ENCODE measurements at places on chromosomes 2 and 18.

DNA sequence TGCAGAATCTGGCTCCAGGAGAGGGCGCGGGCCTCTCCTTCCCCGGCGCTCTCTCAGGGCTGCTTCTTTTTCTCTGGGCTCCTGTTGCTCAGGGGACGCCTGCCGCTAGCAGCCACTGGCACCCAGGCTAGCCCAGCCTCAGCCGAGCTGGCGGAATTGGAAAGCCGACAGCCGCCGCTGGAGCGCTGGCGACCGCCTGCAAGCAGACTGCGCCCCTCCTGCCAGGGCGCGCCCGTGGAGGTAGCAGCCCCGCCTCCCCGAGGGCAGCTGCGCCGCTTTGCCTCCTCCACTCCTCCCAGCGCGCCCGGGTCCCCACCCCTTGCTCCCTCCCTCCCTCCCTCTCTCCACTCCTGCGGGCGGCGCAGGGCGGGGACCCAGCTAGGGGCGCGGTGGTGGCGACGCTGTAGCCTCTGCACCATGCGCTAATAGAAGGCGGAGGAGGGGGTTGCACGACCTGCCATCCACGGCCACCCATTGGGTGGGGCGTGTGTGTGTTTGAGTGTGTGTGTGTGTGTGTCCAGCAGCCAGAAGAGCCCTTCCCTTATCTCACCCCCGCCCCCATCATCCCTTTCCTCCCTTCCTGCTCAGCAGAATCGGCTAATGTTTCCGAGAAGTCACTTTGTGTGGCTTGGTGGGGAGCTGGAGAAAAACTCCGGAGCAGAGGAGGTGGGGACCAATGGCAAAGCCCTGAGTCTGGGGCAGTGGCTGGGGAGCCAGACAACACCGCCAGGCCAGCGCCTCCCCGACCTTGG, at the start of gene SCN9A:
SCN9A (minus strand) TSS at position 209 of the 752 bp plus-strand sequence. CDS start 64,188 bp downstream, outside the sequence.
- peaks cover 10% of the 10 kb centered on the region for H3K4me1 ChIP-seq
- no peaks in the 10 kb centered on the region for H3K27me3 ChIP-seq
- peak within 1 kb of the TSS; percentile 88 for H3K4me3 ChIP-seq
- DNase-seq = peak; percentile 63

- no peaks in the 10 kb centered on the region for H3K4me1 ChIP-seq
- H3K4me3 ChIP-seq = no peak overlapping the region
- H3K27ac ChIP-seq = no peak overlapping the region
- no peaks in the 10 kb centered on the region for H3K27me3 ChIP-seq
Observed at GRCh38 chr2:157735532-157735931, 106.9 kb upstream of the ACVR1C start.

DNA sequence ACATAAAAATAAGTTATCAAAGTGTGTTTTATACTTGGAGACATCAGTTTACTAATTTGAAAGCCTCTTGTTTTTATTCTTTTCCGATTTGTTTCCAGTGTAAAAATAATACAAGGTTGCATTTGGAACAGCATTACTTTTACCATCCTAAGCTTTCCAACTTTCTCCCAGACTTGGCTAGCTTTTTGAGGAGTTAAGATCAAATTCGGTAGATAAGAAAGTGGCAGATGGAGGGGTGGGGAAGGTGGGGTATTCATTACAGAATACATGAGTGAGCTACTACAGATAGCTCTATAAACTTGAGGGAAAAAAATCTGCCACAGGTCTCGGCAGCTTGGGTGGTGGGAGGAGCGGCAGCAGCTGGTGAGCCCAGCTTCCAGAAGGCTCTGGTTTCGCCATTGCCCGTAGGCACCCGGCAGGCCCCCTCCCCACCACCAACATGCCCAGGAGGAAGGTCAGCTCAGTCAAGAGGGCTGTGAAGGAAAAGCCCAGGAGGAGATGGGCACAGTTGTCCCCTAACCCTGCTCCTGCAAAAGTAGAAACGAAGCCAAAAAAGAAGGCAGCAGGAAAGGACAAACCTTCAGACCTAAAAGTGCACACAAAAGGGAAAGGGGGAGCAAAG, 18.6 kb upstream of the RMC1 start:
- H3K36me3 ChIP-seq = peaks cover 17% of the 10 kb centered on the region
- H3K4me3 ChIP-seq = no peak overlapping the region
- no peaks in the 10 kb centered on the region for H3K4me1 ChIP-seq
- H3K27me3 ChIP-seq = no peaks in the 10 kb centered on the region

- H3K27me3 ChIP-seq = no peaks in the 10 kb centered on the region
- H3K36me3 ChIP-seq = peaks cover 64% of the 10 kb centered on the region
- no peak overlapping the region for H3K4me3 ChIP-seq
- no peak for DNase-seq
- H3K4me1 ChIP-seq = peaks cover 3% of the 10 kb centered on the region
Observed at GRCh38 chr2:241742320-241742939, 8.0 kb downstream of the D2HGDH start.

- H3K4me1 ChIP-seq = peaks cover 34% of the 10 kb centered on the region
- H3K27me3 ChIP-seq = no peaks in the 10 kb centered on the region
Observed at GRCh38 chr2:239375278-239376061, 25.4 kb downstream of the HDAC4 start.

- no peak overlapping the region for H3K27ac ChIP-seq
- no peaks in the 10 kb centered on the region for H3K36me3 ChIP-seq
- no peaks in the 10 kb centered on the region for H3K27me3 ChIP-seq
- H3K4me1 ChIP-seq = no peaks in the 10 kb centered on the region
- peak; percentile 61 for DNase-seq
Observed at GRCh38 chr2:199329031-199329430, 128.7 kb downstream of the SATB2 start.

GRCh38 chr2:163723881-163724280, 11.9 kb downstream of the FIGN start:
- H3K4me1 ChIP-seq = no peaks in the 10 kb centered on the region
- no peak for DNase-seq
- H3K27ac ChIP-seq = no peak overlapping the region
- no peaks in the 10 kb centered on the region for H3K36me3 ChIP-seq

GRCh38 chr2:119408221-119408619, 23.4 kb upstream of the TMEM37 start:
- H3K36me3 ChIP-seq = no peaks in the 10 kb centered on the region
- no peak overlapping the region for H3K4me3 ChIP-seq
- no peaks in the 10 kb centered on the region for H3K4me1 ChIP-seq
- H3K27me3 ChIP-seq = no peaks in the 10 kb centered on the region
- H3K27ac ChIP-seq = no peak overlapping the region

GRCh38 chr2:85957256-85957655, 68.5 kb upstream of the ST3GAL5 start:
- H3K27ac ChIP-seq = no peak overlapping the region
- peaks cover 10% of the 10 kb centered on the region for H3K4me1 ChIP-seq
- no peaks in the 10 kb centered on the region for H3K36me3 ChIP-seq
- no peak overlapping the region for H3K4me3 ChIP-seq
- no peak for DNase-seq

- H3K27me3 ChIP-seq = no peaks in the 10 kb centered on the region
- peaks cover 4% of the 10 kb centered on the region for H3K4me1 ChIP-seq
- no peak for DNase-seq
Observed at GRCh38 chr2:156399224-156399949, 36.8 kb upstream of the GPD2 start.

- DNase-seq = no peak
- no peak overlapping the region for H3K4me3 ChIP-seq
- no peak overlapping the region for H3K27ac ChIP-seq
- H3K4me1 ChIP-seq = peaks cover 4% of the 10 kb centered on the region
- H3K27me3 ChIP-seq = no peaks in the 10 kb centered on the region
Observed at GRCh38 chr2:181776336-181776735, 96.0 kb upstream of the NEUROD1 start.

DNA sequence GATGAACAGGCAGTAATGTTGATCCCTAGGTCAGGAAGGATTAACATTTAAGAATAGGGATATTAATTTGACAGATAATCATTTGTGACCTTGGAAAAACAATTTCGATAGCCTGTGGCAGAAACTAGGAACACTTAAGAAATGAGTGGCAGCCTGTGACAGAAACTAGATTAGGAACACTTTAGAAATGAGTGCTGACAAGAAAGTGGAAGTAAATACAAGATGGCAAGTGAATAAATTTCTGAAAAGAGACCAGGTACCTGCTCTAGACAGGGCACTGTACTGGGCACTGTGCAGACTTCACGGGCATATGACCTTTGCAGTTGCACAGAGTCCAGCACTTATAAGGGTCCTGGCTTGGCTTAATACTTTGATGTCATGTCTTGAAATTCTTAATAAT, 5.5 kb upstream of the HNRNPA3 start:
- DNase-seq = no peak
- H3K4me3 ChIP-seq = no peak overlapping the region
- H3K27ac ChIP-seq = no peak overlapping the region

DNA sequence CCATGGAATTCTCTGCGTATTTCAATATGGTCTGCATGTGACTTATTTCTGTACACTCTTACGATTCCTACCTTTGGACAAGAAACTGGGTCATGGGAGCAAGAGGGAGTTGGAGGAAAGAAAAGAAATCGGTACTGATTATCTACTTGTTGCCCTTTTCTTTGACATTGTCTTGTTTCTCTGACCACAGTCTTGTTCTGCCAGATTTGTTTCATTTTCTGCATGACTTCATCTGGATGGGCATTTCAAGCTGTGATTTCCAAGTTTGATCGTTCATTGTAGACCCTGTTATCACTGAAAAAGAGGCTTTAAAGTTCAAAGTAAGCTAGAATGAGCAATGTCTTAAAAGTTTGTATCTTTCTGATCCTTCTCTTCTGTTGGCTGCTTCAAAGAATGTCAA, 2186.3 kb upstream of the CELF4 start:
- no peaks in the 10 kb centered on the region for H3K4me1 ChIP-seq
- no peak overlapping the region for H3K4me3 ChIP-seq
- DNase-seq = no peak
- no peaks in the 10 kb centered on the region for H3K36me3 ChIP-seq
- no peaks in the 10 kb centered on the region for H3K27me3 ChIP-seq

DNA sequence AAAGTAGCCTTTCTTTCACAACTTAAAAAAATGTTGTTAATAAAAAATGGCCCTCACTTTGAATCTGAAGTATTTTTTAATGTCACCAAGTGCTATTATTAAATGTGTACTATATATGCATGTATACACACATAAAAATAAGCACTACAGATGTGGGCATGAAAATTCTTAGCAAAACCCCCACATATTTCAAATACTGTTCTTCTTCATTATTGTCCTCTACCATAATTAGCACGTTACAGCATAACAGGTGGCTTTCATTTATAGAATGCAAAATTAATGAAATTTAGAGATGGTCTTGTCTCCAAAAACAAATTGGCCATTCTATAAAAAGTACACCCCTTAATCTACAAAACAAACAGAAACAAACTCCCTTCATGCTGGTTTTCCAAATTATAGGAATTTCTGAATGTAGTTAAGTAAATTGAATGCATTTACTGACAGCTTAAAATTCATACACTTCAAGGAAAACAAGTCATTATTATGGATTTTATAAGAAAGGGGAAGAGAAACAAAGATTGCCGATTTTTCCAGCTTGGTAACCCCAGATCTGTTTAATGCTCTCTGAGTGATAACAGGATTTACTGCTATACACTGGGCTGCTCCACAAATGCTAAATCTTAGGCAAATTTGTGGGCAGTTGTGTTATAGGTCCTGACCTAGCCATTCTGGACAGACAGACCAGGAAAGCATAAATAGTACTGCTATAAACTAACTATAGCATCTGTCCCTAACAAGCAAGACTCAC, 67.2 kb downstream of the SPRED2 start:
- H3K4me1 ChIP-seq = peaks cover 4% of the 10 kb centered on the region
- H3K36me3 ChIP-seq = no peaks in the 10 kb centered on the region
- no peak for DNase-seq
- H3K4me3 ChIP-seq = no peak overlapping the region
- no peaks in the 10 kb centered on the region for H3K27me3 ChIP-seq
- no peak overlapping the region for H3K27ac ChIP-seq

DNA sequence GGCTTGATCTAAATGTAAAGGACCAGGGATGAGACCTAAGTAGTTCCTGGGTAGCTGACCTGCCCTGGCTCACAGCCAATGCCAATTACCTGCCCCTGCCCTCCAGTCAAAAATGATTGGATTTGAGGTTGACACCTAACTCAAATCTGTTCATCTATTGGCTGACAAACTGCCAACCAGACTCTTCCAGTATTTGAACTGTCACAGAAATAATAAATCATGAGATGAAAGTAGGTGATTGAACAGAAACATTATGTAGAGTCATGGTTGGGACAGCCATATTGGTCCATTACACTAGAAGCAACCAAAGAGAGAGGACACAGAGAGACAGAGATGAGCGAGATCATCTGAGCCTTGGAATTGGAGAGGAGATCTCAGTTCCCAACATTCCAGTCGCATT, 109.1 kb downstream of the ATL2 start:
- H3K27ac ChIP-seq = no peak overlapping the region
- no peaks in the 10 kb centered on the region for H3K4me1 ChIP-seq
- DNase-seq = no peak
- no peaks in the 10 kb centered on the region for H3K36me3 ChIP-seq
- H3K4me3 ChIP-seq = no peak overlapping the region

DNA sequence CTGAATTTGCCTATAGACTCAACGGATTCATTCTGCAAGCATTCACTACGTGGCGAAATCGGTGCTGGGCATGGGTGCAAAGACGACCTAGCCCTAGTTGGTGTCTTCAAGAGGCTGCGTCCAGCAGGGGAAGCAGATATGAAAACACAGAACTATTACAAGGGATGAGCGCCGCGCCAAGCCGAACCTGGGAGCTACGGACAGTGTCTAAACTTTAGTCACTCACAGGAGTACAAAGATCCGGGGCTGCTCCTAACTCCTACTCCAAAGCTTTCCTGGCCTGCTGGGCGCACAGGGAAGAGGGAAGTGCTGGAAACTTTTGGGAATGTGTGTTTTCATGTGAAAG, 732 bp upstream of the ANXA4 start:
- H3K4me3 ChIP-seq = peak overlapping the region; percentile 68
- no peak for DNase-seq
- H3K4me1 ChIP-seq = peaks cover 19% of the 10 kb centered on the region
- H3K36me3 ChIP-seq = no peaks in the 10 kb centered on the region
- H3K27me3 ChIP-seq = peaks cover 16% of the 10 kb centered on the region

DNA sequence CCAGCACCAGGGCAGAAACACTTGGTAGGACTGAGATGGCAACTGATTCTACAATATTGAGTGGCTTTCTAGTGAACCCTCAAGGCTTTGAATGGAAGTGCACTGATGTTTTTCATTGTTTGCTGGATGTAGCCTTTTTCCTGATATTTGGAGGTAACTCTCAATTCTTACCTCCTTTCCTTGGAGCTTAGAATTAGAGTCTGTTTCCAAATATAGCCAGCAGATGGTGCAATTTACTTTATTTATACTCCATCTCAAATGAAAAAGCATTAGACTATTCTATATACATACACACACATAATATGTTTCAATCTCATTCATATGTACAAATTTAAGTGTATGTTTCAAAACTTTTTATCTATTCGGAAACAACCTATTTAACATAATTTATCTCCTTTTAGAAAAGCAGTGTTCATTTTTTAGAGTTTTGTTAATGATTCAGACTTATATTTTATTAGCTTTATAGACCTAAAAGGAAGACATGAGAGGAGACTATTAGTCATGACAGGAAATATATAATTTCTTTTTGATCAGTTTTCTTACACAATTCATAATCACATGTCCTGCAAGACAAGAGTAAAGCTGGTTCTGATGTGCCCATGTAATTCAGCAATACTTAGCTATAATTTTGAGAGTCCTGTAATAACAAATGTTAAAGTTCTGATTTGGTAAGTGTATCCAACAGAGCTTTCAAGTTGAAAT, 124.8 kb downstream of the NUP35 start:
- no peaks in the 10 kb centered on the region for H3K36me3 ChIP-seq
- no peak overlapping the region for H3K27ac ChIP-seq
- peaks cover 3% of the 10 kb centered on the region for H3K4me1 ChIP-seq
- DNase-seq = no peak
- H3K27me3 ChIP-seq = no peaks in the 10 kb centered on the region

GRCh38 chr2:96527286-96528005, 9.1 kb upstream of the ARID5A start:
- peak overlapping the region; percentile 69 for H3K27ac ChIP-seq
- H3K4me3 ChIP-seq = peak overlapping the region; percentile 44
- no peaks in the 10 kb centered on the region for H3K36me3 ChIP-seq
- peaks cover 38% of the 10 kb centered on the region for H3K4me1 ChIP-seq

All from spinal cord (tissue), 10 donors.